CD4-positive, alpha-beta T cell treated with Interferon gamma for 1 hour (primary cell): ENCODE measurements at places on chromosomes 7 and 10.

DNA sequence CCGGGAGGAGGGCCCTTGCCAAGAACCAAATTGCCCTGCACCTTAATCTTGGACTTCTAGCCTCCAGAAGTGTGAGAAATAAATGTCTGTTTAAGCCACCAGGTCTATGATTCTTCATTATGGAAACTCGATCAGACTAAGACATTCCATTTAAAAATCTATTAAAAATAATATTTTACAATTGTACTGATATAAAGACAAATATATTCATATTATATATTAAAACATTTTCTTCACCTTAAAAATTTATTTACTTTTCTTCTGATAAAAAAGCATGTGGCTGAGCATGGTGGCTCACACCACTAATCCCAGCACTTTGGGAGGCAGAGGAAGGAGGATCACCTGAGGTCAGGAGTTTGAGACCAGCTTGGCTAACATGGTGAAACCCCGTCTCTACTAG, 72.4 kb upstream of the CHST15 start:
- no peak for DNase-seq

GRCh38 chr7:155357573-155358041, 59.9 kb downstream of the INSIG1 start:
- DNase-seq, result peak; percentile 22

DNA sequence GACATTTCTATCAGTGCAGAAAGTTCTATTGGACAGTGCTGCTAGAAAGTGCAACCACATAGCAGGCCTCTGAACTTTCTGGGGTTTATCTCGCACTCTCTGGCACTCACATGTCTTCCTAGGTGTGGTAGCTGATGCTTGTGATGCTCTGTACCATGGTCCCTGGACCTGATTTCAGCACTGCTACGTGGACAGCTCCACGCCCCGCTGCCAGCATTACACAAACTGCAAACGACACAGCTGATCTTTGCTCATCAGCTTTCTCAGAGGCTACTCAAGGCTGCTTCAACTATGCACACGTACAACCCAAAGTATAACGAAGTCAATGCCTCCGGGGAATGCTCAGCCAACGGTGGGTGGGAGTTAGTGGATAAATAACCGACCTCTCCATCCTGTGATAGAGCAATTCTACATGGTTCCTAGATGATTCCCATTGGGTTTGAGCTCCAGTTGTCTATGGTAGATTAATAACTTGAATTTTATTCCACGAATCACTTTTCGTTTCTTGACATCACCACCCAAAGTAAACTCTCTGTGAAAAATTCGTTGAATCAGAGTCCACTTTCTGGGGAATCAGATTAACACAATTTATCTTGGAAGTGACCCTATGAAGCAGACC, 302.5 kb downstream of the ACTR3B start:
- DNase-seq, result no peak

DNA sequence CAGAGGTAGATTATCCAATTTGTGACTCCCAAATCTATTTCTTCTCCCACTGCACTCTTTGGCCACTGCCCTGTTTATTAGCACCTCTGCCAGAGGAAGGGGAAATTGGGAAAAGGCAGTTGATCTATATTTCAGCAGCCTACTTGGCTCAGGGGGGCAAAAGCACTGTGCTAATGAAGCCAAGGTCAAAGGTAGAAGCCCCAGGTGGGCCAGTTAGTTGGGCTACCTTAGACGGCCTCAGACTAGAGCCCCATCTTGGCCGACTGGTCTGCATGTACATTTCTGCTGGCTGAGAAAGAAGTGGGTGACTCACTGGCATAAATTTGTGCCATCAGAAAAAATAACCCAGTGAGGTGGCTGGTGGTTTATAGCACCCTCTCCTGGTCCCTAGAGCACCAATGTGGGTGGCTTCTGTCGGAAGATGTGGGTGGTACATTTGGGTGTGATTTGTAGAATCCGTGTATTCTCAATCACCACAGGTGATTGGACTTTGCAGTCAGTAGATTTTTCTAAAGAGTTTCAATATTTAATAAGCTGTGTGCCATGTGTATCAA, 293.3 kb upstream of the MKI67 start:
- no peak for DNase-seq

- DNase-seq, result no peak
These were observed 196.5 kb downstream of the ZNF438 start for GRCh38 chr10:30835146-30835545.

GRCh38 chr10:79346388-79347225, 662 bp upstream of the PPIF start:
- no peak for DNase-seq
